ENCODE measurements at places on chromosomes 1 and 21.

- no peak for DNase-seq
Measured at GRCh38 chr1:169395955-169396354, 28.0 kb downstream of the BLZF1 start.

DNA sequence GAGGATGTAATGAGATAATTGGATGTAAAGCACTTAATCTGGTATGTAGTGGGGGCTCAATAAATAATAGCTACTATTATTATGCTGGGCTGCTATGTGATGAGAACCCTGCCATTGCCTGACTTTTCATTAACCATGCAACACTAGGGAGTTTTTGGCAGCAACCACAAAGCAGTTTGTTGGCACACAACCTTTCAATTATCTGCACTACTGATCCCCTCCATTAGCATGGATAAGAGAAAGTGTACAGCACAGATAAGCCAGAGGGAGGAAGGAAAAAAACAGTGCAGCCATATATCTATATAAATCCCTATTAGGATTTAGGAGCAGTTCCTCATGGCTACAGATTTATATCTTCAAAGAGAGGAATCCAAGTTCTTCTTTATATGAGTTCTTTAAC, 498.5 kb downstream of the NUF2 start:
- no peak for DNase-seq

DNA sequence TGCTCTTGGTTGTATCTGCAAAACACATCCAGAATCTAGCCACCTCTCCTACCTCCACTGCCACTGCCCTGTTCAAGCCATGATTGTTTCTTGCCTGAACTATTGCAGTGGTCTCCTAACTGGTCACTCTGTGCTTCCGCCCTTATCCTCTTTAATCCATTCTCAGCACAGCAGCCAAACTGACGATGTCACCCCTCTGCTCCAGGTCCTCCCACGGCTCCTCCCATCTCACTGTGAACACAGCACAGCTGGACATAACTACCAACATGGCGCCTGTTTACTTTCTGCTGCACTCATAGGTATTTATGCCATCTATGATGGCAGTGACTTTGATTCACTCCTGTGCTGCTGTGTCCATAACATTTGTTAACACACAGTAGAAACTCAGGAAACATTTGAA, 406.7 kb downstream of the DISC1 start:
- DNase-seq = no peak

DNA sequence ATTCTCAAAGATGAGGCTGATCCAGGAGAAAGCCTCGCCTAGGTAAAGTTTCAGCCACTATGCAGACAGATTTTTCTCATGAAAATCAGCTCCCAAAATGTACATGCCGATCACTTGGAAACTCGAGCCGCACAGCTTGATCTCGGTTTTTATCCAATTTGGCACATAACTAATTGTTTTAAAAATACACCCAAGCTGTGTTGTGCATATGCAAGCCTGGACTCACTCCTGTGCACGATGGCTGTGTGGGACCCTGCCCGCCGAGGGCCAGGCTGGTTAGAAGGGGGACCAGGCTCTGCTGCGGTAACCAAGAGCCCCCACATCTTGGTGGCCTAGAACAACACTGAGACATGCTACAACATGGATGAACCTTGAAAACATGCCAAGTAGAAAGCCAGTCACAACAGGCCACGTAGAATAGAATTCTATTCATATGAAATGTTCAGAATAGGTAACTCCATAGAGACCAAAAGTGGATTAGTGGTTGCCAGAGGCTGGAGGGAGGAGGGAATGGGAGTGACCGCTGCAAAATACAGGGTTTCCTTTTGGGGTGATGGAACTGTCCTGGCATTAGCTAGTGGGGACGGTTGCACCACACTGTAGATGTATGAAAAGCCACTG, 16.1 kb upstream of the LDLRAP1 start:
- no peak for DNase-seq
